ENCODE measurements at places on chromosomes 1 and 21.
A peak's percentile ranks its signal among the peaks of the same experiment; 100 is the strongest.

- no peak for DNase-seq
These were observed 1450.2 kb downstream of the BRINP3 start for GRCh38 chr1:189027512-189027911.

GRCh38 chr1:100627054-100627716 is 89.2 kb downstream of the GPR88 start:
- DNase-seq, result peak; percentile 83

- peak; percentile 71 for DNase-seq
These were observed 648.2 kb downstream of the SMYD3 start for GRCh38 chr1:245858722-245859492.

DNA sequence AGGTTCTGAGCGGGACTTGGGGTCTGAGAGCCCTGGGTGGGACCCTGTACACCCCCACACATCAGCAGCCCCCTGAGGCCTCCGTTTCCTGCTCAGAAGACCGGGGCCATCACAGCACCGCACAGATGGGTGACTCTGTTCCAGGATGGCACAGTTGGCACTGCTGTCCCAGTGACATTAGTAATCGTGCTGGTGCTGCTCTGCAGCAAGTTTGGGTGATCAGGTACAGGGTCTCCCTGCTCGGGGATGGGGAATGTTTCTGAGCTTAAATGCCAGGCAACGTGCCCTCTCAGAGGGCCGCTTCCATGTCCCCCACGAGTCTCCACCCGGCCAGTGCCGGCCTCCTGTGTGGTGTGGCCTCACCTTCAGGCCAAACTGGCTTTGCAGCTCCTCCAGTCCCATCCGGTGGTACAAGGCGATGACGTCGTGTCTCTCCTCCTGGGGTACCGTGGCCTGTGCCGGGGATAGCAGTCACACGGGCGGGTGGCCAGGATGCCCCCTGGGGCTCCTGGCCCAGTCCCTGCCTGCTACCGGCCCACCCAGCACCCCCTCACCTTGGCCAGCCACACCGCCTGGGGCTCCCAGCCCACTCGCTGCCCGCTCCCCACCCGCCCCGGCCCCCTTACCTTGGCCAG is 17.1 kb downstream of the PRXL2B start:
- no peak for DNase-seq

GRCh38 chr1:110472546-110472945 is 21.6 kb downstream of the PROK1 start:
- DNase-seq, result no peak

DNA sequence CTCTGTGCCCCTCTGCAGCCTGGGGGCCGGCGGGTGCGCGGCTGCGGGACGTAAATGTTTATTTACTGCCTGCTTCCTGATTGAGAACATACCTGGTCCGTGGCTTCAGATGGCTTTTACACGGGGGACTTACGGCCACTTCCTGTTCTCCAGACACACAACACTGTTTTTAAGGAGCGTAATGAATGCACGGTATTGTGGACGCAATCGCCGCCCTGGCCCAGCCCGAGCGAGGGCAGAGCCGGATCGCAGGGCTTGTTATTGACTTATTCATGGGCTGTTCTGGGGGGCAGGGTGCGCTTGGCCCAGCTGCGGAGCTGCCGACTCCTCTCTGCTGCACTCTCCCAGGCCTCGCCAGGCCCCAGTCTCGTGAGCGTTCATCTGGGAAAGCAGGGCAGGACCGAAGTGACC is 52.8 kb upstream of the ACTRT2 start:
- DNase-seq, result no peak

DNA sequence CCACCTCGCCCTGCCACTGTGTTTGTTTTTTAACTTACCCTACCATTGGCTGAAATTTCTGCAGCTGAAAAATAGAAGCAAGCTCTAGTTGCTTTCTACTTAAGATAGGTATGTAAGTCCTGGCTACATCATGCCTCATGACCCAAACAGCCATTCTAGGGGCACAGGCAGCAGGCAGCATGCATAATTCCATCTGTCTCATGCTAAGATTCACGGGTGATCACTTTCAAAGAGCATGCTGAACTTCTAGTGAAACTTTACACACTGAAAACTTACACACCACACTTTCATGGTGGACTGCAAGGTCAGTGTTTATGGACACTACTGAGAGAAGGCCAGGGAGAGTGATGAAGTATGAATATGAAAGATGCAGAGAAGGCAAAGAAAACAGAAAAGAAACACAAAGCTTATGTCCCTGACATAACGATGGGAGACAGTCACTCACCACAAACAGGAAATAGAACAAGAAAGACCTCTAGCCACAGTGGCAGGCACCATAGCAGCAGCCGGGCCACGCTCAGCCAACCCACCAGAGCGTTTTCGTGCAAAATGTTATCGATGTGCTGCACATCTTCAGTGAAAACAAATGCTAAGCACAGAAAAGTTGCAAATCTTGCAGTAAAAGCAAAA is 102.3 kb upstream of the TIAM1 start:
- no peak for DNase-seq

- no peak for DNase-seq
These were observed 81.1 kb downstream of the ITPKB start for GRCh38 chr1:226657895-226658545.

- no peak for DNase-seq
These were observed 137.8 kb downstream of the HIVEP3 start for GRCh38 chr1:41780916-41781315.

GRCh38 chr1:90710579-90711536 is 6.2 kb downstream of the BARHL2 start:
- DNase-seq, result no peak

- peak; percentile 71 for DNase-seq
These were observed 13.1 kb downstream of the MAP1LC3C start for GRCh38 chr1:241985787-241986186.

DNA sequence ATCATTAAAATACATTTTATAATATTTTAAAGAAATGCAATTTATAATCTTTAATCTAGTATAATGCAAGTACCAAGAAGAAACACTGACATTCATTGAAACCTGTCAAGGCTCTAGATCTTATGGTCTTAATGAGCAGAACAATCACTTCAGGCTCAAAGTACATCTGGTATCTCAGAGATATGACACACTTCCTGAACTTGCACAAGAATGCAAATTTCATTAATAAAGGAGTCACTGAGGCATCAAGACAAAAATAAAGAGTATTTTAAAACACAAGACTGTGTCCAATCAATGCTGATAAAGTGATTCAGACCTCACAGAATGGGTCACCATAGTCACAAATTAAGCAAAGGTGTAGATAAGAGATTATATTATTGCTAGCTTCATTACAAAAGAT is 178.1 kb downstream of the AK5 start:
- DNase-seq, result peak; percentile 12

Measured in choroid plexus epithelial cell (primary cell).